ENCODE measurements at places on chromosomes 3 and 15.

- DNase-seq, result no peak
Observed at GRCh38 chr3:190175490-190175889, 54.8 kb upstream of the P3H2 start.

- DNase-seq, result no peak
Observed at GRCh38 chr3:12830785-12831156, 10.6 kb downstream of the RPL32 start.

DNA sequence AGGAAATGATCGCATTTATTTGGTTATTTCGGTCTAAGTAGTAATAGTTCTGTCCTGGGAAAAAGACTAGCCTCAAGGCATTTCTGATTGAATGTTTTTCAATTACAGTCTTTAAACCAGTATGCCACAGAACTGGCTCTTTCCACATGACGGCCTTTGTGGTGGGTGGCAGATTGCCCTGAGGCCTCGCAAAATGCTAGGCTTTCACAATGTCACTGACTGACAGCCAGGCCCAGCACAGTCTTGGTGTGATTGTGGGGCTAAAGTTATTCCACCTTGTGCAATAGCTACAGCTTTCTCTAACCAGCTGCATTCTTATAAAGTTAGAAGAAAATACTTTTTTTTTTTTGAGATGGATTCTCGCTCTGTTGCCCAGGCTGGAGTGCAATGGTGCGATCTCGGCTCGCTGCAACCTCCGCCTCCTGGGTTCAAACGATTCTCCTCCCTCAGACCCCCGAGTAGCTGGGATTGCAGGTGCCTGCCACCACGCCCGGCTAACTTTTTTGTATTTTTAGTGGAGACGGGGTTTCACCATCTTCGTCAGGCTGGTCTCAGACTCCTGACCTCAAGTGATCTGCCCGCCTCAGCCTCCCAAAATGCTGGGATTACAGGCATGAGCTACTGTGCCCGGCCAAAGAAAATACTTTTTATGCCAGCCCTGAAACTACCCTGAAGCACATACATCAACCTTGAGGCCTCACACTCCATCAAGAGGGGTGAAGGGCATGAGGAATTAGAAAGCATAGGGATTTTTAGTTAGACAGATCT lies 2.5 kb upstream of the ADIPOQ start:
- no peak for DNase-seq

DNA sequence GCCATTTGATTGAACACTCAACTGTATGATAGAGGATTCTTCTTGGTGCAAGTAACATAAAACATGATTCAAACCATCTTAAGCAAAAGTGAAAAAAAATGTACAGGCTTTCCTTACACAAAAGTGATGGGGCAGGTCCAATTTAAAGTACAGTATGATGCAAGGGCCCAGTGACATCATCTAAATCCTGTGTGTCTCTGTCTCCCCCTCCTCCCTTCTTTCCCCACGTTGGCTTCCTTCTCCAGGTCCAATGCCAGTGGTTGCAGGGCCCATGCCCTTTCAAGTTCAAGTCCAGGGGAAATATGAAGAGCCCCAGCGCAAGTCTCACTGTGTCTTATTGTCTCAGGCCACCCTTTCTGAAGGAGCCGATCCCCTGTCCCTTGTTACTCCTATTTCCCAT lies 332.3 kb downstream of the SHQ1 start:
- DNase-seq, result no peak

- DNase-seq, result no peak
Observed at GRCh38 chr3:45691842-45692241, 2.6 kb downstream of the SACM1L start.

All from stimulated activated CD8-positive, alpha-beta memory T cell treated with anti-CD3 and anti-CD28 coated beads, Interleukin-4, amount 100 ng/mL, for 1 hour (primary cell).